ENCODE measurements at places on chromosomes 5 and 9.

- no peak for DNase-seq
These were observed 236.8 kb upstream of the IRX4 start for GRCh38 chr5:2119573-2119972.

DNA sequence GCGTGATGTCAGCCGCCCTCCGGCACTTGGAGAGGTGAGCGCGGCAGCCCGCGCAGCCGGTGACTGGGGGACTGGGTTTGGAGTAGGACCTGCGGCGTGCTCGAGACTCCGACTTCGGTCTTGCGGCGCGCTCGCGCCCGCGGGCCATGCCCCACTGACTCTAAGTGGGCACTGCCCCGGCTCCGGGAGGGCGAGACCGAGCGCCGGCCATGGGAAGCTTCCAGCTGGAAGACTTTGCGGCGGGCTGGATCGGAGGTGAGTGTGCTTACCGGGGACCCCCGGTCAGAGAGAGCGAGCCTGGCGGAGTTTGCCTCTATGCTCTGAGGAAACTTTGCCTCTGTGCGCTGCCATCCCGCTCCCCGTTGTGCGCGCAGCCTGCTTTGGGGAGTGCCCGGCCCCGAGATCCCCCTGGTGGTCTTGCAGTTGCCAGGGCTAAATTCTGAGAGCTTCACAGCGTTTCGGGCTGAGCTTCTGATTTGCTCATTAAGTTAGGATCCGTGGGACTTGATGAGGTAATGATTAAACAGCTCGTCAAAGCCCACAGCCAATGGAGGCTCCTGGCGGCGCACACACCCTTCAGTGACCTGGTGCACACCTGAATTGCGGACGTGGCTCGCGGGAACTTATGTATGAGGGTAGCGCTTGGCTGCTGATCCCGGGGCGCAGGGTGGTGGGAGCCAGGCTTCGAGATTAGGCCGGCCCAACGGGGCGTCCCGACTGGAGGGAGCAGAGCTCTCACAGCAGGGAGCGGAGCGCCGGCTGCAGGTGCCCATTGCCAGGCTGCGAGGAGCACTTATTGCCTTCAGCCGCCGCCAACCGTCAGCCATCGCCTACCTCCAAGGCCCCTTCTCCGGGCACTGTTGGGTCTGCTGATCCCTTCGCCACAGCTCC is at the start of gene SLC25A48:
Gene SLC25A48 (plus strand): TSS at position 25 of the 891 bp plus-strand sequence. CDS start 185 bp downstream, at position 210.
- no peak for DNase-seq

DNA sequence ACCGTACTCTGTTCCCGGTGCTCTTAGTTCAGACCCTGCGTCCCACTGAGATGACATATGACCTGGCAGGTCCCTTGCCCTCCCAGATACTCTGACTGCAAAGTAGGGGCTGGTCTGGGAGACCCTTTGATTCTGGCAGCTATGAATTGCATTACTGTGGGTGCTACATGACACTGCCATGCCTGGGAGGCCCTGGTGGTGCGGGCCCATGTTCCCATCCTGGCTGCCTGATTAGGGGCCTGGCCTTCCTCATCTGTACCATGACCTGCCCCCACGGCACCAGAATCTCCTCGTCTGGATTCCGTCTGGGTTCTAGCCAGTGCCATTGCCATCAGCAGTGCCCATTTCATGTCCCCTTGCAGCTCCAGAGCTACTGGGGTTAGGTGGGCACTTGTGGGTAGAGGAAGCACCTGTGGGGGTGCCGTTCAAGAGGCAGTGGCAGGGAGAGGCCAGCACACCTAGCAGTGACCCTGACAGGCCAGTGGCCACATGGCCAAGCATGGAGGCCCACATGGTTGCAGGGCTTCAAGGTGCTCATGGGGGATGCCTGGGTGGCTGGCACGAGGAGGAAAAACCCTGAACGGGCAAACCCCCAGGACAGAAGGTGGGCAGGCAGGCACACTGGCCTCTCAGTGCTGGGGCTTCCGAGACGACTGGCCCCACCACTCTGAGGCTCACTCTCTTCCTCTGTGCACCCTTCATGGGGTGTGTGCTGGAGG is 69.7 kb downstream of the PHF2 start:
- DNase-seq: no peak

DNA sequence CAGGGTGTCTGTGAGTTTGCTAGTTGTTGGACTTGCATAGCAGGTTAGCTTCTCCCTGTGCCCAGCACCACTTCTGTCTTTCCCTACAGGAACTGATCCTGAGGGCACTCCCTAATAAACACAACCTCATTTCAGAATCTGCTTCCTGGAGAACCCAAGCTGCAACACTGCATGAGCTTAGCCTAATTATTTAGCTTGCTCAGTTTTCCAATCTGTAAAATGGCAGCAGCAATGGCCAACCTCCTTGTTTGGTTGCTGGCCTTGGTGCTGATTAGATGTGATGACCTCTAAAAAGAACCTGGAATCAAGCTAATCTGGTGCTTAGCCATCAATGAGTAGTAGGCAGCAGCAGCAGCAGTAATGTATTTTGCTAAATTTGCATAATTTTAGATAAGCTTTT is 133.9 kb downstream of the ADCY2 start:
- DNase-seq: no peak

- DNase-seq: no peak
These were observed 500.4 kb upstream of the PAPPA start for GRCh38 chr9:115653171-115653606.

- DNase-seq: no peak
These were observed 77.3 kb upstream of the MAN2A1 start for GRCh38 chr5:109612278-109612905.

DNA sequence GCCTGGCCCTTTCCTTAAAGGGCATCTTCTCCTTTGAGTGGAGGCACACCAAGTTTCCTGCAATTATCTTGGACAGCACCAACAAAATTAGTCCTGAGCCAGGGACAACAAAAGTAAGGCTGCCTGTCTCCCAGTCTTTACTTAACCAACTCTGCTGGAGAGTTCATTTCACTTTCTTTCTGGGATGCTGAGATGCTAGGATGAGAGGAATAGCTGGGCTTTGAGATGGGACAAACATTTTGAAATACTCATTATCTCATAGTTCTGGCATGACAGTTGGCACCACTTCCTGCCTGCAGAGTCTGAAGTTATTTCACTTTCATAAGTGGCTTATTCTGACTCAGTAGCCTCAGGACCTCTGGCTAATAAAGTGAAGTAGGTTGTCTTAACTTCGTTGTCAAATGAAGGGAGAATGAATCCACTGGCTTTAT is 157.0 kb downstream of the C9orf152 start:
- DNase-seq: no peak

- no peak for DNase-seq
These were observed 17.0 kb upstream of the AUH start for GRCh38 chr9:91378695-91379127.

- DNase-seq: peak; percentile 65
These were observed 52.9 kb downstream of the LRSAM1 start for GRCh38 chr9:127503947-127504886.

DNA sequence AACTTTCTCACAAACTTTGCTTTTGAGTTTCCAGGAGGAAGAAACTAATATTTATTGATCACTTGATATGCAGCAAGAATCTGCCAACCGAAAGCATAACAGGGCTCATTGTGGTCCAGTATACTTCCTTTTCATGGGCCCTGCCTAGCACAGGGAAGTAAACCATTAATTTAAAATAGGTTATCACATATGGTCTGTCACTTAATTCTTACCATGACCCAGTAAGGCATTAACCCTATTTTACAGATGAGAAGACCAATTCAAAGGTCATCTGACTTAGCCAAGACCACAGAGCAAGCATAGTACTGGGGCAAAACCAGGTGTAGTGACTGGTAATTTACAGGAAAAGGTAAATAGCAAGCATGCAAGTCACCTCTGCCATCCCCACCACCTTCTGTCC is 336.9 kb upstream of the DMAC1 start:
- DNase-seq: no peak

GRCh38 chr9:104981543-104982129 is 53.7 kb upstream of the ABCA1 start:
- DNase-seq: no peak

GRCh38 chr5:87899208-87899661 is 369.4 kb downstream of the TMEM161B start:
- no peak for DNase-seq

GRCh38 chr5:142206801-142207200 is 98.2 kb downstream of the NDFIP1 start:
- DNase-seq: no peak

DNA sequence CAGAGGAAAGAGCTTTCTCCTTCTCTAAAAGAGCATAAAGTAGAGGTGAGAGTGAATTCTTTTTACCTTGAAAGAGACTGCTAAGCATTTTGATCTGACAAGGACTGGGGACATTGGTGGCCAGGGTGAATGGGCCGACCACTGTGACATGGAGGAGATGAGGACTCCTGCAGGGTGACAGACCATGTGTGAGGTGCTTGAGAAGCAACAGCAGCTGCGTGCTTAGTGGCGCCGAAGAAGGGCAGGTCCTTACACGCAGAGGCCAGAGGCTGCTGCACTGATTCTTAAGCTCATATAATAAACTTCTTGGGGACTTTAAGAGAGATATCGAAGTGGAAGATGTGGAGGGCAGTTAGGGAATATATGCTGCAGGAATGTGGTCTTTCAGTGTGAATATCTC is 8.7 kb upstream of the JAKMIP2 start:
- DNase-seq: no peak

DNA sequence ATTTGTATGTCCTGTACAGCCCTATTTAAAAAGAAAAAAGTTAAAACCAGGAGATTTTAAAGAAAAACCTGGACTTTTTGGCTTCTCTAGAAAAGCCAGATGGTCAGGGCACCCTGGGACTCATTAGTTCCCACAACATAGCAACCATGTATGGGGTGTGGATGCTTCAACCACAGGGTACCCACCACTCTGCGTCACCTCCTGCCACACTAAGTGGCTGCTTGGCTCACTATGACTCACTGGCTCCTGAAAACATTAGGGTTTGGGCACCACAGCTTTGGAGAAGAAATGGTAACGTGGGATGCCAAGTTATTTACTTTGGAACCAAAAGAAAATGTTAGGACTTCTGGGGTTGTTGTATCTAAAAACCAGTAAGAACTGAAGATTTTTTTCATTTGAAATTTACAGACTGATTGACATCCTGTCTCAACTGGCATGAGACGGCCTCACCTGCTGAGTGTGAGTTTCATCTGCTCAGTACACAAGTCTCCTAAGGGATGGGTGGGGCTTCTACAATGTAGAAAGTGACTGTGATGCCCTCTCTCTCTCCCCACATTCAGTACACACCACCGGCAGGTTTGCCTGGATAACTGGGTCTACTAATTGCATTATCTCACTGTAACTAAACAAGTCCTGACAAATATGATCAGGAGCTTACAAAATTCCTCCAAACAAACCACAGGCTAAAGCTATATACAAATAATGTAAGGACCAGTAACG is 103.9 kb downstream of the ESM1 start:
- no peak for DNase-seq

GRCh38 chr9:4936277-4936676 is 48.8 kb upstream of the JAK2 start:
- no peak for DNase-seq

DNA sequence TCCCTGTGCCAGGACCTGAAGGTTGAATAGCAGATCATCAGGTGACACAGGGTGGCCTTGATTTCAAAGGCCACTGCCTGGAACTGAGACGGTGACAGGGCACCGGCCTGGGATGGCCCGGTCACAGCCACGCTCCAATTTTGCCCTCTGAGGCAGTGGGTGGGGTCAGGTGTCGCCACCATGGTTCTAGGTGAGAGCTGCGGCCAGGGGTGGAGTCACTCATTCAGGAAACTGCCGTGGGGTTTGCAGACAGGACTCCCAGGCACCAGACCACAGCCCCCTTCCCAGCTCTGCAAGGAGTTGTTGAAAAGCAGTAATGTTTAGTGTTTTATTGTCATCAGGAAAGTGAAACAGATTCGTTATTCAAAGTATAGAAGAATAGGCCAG is 17.3 kb upstream of the RNU6ATAC start:
- DNase-seq: no peak

- no peak for DNase-seq
These were observed 41.6 kb upstream of the TLR4 start for GRCh38 chr9:117662651-117663050.

DNA sequence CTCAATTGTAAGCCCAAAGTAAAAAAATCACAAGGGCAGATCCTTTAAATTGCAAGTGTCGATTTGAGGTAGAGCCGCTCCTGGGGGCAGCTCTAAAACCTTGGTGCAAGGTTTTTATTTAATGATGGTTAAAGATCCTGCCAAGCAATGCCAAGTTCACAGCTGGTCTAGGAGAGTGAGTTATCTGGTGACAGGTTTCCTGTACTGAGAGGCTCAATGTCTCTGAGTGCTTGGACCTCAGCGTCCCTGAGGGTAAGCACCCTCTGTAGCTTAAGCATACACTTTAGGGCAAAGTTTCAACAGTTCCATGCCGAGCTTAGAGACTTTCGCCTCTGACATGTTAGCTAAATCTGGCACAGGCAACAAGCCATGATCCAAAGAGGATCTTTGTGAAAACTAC is 119.8 kb upstream of the EGFLAM start:
- DNase-seq: no peak

GRCh38 chr9:16322849-16323248 is 547.6 kb downstream of the BNC2 start:
- DNase-seq: no peak

DNA sequence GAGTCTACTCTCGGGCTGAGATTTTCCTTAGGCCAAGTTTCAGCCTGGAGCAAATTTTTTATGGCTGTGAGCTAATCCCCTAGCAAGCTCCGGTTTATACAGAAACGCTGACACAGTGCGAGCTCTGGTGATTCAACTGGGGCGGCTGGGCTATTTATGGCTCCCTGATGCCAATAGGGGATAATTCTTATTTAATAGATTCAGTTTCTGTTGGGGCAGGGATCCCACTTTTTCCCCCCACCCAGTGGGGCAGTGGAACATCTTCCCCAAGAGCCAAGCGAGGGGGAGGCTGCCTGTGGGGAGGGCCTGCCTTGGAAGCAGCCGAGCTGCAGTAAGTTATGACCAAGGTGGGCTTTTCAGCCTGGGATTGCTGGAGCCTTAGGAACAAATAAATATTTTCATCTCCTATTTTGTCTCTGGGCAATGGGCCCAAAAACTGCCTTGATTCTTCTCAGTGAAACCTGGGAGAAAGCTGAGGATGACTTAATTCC is 129.1 kb downstream of the MACROH2A1 start:
- DNase-seq: no peak

GRCh38 chr9:96086936-96087571 is 211.6 kb downstream of the ERCC6L2 start:
- DNase-seq: no peak

DNA sequence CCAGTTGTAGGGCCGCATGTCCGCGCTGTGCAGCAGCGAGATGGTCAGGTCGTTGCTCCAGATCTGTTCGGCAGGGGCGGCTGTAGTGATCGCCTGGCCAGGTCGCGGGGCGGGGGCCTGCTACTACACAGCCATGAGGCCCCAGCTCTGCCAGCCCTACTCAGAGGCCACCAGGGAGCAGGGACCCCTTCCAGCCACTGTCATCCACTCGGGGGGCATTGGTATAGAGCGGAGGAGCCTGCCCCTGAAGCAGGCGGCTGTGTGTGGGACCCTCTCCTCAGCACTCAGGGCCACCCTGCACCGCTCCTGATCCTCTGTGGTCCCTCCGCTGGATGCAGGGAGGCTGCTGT is 1.7 kb downstream of the FBXW5 start:
- DNase-seq: no peak

DNA sequence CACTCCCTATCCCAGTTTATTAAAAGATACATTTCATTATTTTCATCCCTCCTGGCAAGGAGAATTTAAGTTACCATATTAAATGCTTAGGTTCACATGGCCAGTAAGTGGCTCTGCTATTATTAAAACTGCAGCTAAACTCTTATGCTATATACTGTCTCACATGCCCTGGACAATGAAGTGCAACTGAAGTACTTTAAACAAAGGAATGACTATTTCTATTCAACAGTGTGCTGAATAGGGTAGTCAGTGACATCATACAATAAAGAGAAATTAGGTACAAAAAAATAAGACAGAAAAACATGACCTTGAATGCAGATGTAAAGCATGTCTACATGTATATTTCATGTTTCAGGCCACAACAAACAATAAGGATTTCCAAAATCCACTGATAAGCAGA is 282.6 kb upstream of the SMC2 start:
- no peak for DNase-seq

Data from activated CD4-positive, CD25-positive, alpha-beta regulatory T cell (primary cell).